ENCODE measurements at places on chromosomes 5 and 9. TPM values are rescaled to one million over a fixed set of nuclear protein-coding genes. Genes with fewer than 3 reads are reported as not detected.

- no peak overlapping the region for H3K4me3 ChIP-seq
- no peak overlapping the region for H3K27ac ChIP-seq
- no peak for DNase-seq
- H3K4me1 ChIP-seq, result peaks cover 17% of the 10 kb centered on the region
Observed at GRCh38 chr9:81694541-81694940, 5.2 kb upstream of the TLE1 start.

The MRPL36 gene
- 51.9 TPM for total RNA-seq

DNA sequence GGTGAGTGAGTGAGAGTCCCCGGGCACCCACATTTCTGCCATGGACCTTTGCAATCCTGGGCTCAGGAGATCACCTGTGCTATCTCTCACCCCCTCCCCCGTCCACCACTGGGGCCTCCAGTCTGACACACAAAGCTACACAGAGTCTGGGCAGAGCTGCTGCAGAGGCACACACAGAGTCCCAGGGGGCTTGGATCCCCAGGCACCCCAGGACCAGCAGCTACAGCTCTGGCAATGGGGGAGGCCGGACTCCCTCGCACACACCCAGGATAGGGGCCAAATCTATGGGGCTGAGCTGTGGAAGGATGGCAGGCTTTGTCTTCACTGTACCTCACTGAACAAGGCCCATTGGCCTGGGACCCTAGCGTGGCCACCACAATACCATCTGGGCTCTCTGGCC lies 328.8 kb downstream of the MAN2A1 start:
- H3K27me3 ChIP-seq, result no peaks in the 10 kb centered on the region
- H3K4me3 ChIP-seq, result no peak overlapping the region
- peaks cover 12% of the 10 kb centered on the region for H3K4me1 ChIP-seq
- no peak overlapping the region for H3K27ac ChIP-seq
- DNase-seq, result no peak
- H3K36me3 ChIP-seq, result peaks cover 3% of the 10 kb centered on the region

GRCh38 chr5:9495121-9495520 lies 50.8 kb downstream of the SEMA5A start:
- H3K27me3 ChIP-seq, result no peaks in the 10 kb centered on the region
- peaks cover 2% of the 10 kb centered on the region for H3K36me3 ChIP-seq
- no peak for DNase-seq
- peak overlapping the region; percentile 43 for H3K27ac ChIP-seq
- H3K4me1 ChIP-seq, result peaks cover 27% of the 10 kb centered on the region

DNA sequence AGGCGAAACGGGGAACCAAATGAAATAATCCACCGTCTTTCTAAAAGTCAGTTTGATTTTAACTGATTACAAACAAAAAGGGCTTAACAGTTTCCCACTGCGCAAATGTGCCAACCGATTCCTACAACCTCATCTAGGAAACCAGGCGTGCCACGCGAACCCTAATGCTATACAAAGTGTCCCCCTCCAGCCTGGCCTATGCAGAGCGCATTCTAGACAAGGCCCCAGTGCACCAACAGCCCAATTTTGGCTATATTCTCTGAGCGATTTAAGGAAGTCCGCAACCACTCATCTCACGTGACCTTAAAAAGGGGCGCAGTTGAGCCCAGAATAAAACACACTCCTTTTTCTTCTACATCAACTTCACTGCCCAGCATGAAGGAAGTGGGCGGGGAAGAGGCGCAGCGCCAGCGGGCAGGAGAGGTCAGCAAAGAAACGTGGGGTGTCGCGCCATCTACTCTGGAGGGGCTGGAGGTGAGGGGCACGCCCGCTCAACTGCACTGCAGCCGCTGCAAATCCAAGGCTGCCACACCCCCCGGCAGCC lies 779 bp downstream of the FAM13B start:
- H3K27ac ChIP-seq, result peak overlapping the region; percentile 94
- peaks cover 48% of the 10 kb centered on the region for H3K4me1 ChIP-seq
- DNase-seq, result no peak
- H3K4me3 ChIP-seq, result peak overlapping the region; percentile 96
- H3K36me3 ChIP-seq, result peaks cover 1% of the 10 kb centered on the region

GRCh38 chr9:127162864-127163365 lies 40.5 kb upstream of the ANGPTL2 start:
- peak; percentile 57 for DNase-seq
- peak overlapping the region; percentile 61 for H3K27ac ChIP-seq
- H3K4me1 ChIP-seq, result peaks cover 47% of the 10 kb centered on the region
- no peaks in the 10 kb centered on the region for H3K27me3 ChIP-seq
- H3K36me3 ChIP-seq, result no peaks in the 10 kb centered on the region
- H3K4me3 ChIP-seq, result no peak overlapping the region

DNA sequence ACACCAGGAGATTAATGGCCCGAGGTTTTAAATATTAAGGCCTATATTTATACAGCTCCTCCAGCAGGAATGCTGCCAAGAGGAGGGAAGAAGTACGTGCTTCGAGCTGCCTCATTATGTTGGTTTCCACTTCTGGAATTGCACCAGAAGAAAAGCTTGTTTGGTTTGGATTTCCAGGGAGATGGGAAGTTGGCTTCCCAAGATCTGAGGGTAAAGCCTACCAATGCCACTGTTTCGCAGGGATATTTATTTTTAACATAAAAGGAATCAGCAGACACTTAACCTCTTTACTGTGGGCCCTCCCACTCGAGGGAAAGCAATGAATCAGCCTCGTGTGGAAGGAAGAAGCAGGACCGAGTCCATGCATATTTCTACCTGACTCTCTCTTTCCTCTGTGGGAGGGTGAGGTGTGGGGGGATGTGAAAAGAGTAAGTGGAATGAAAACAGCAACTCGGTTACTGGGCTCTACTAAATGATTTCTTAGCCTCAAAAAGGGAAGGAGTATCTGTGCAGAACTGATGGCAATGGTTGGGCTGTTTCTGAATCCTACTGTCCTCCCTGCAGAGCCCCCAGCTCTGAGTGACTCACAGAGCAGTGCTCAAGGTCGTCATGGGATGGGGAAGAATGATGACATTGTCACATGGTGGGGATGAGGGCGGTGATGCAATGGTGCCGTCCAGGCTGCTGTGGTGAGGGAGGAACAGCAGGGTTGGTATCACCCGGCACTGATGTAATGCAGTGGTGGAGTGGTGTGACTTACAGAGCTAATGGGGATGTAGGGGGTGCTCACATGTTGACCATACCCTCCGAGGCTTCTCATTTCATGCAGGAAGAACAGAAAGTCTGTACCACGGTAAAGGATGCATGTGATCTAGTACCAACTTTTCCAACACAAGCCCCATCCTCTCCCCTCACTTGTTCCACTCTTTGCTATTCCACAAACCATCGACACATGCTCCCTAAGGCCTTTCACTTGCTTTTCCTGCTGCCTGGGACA lies 215.0 kb upstream of the PANK3 start:
- no peaks in the 10 kb centered on the region for H3K4me1 ChIP-seq
- peaks cover 4% of the 10 kb centered on the region for H3K36me3 ChIP-seq
- no peak overlapping the region for H3K27ac ChIP-seq
- H3K4me3 ChIP-seq, result no peak overlapping the region

DNA sequence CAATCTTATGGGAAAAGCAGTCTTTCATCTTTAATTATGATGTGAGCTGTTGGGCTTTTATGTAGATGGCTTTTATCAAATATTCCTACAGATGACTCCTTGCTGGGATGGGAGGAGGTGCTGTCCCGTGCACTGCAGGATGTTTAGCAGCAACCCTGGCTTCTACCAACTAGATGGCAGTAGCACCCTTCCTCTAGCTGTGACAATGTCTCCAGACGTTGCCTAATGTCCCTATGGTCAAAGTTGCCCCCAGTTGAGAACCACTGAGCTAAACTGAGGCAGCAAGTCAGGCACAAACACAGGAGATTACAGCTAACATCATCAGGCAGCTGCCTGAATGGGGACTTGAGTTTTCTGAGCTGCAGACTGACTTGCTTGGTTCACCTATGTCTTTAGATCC lies 401.9 kb upstream of the PDE4D start:
- no peak overlapping the region for H3K27ac ChIP-seq
- H3K4me1 ChIP-seq, result peaks cover 4% of the 10 kb centered on the region
- H3K4me3 ChIP-seq, result no peak overlapping the region
- H3K27me3 ChIP-seq, result peaks cover 17% of the 10 kb centered on the region

The TERT gene
- total RNA-seq, result not detected

GRCh38 chr9:8883321-8883720 lies 1083.7 kb upstream of the DMAC1 start:
- H3K4me1 ChIP-seq, result no peaks in the 10 kb centered on the region
- no peaks in the 10 kb centered on the region for H3K36me3 ChIP-seq
- no peak for DNase-seq
- H3K27ac ChIP-seq, result no peak overlapping the region
- H3K27me3 ChIP-seq, result no peaks in the 10 kb centered on the region

DNA sequence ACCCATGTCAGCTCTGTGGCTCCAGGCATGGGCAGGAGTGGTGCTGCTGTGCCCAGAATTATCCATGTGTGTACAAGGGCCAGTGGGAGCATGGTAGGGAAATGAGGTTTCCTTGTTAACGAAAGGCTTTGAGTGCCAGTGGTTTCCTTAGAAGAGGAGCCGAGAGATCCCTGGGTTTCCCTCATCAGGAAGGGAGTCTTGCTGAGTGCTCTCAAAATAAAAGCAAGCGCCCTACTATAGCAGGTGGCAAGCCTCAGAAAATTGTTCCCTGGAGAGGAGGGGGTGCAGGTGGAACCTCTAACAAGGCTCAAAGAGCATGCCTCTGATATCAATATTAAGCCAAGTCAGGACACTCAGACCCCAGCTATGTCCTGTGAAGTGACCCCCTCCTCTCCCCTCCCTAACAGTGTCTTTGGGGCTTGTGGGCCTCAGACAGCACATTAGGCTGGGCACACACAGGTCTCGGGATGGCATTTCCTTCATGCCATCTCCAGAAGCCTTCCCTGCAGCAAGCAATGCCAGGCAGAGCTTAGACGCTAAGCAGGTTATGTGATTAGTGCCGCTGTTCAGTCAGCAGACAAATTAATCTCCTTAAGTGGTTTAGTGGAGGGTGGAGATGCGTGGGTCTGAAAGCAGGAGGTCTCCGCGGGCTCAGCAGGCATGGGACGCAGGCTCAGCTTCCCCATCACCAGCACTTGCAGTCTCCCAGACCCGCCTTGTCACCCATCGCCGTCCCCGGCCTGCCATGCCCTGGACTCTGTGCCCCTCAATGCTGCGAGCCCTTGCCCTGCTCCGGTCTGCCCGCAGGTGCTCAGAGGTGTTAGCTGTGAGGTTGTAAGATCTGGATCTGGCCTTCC lies 60.0 kb upstream of the RARS1 start:
- H3K4me3 ChIP-seq, result no peak overlapping the region
- no peak for DNase-seq
- no peak overlapping the region for H3K27ac ChIP-seq
- no peaks in the 10 kb centered on the region for H3K36me3 ChIP-seq
- H3K27me3 ChIP-seq, result no peaks in the 10 kb centered on the region
- H3K4me1 ChIP-seq, result no peaks in the 10 kb centered on the region

DNA sequence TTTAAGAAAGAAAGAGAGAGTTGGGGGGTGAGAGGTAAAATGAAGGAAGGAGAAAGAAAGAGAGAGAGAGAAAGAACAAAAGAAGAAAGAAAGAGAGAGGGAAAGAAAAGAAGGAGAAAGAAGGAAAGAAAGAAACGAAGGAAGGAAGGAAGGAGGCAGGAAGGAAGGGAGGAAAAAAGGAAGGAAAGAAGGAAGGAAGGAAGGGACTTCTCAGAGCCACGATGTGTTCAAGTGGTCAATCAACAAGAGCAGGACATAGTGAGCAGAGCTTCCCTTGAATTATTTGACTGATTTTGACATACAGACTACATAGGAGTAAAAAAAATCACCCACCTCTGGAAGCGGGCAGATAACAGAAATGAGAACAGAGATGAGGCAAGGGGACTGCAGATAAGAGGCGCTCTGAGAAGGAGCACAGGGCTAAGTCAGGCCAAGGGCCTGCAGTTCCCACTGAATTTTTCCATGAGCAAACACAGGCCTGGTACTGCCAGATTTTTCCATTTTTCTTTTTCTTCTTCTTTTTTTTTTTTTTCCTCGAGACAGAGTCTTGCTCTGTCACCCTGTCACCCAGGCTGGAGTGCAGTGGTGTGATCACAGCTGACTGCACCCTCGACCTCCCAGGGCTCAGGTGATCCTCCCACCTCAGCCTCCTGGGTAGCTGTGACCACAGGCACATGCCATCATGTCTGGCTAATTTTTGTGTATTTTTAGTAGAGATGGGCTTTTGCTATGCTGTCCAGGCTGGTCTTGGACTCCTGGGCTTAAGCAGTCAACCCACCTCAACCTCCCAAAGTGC lies 77.7 kb upstream of the IL17B start:
- no peak for DNase-seq
- no peaks in the 10 kb centered on the region for H3K27me3 ChIP-seq
- no peaks in the 10 kb centered on the region for H3K36me3 ChIP-seq
- peaks cover 38% of the 10 kb centered on the region for H3K4me1 ChIP-seq

All from osteocyte (in vitro differentiated cells).